ENCODE measurements at places on chromosomes 7 and 10. TPM values are rescaled to one million over a fixed set of nuclear protein-coding genes. Genes with fewer than 3 reads are reported as not detected.

Gene SRRM3
- 10.4 TPM for polyA plus RNA-seq

Gene MCM7
- polyA plus RNA-seq = 77.0 TPM

Gene JCAD
- polyA plus RNA-seq = 14.6 TPM

Gene UCMA
- not detected for polyA plus RNA-seq

Gene STEAP4
- 4.2 TPM for polyA plus RNA-seq

Gene PDE6C
- not detected for polyA plus RNA-seq

Gene BMI1
- polyA plus RNA-seq = 10.6 TPM

Gene EVX1
- 0.05 TPM for polyA plus RNA-seq

Gene GPC2
- 0.59 TPM for polyA plus RNA-seq

Gene CYP2C18
- polyA plus RNA-seq = 0.26 TPM

Gene LIPN
- polyA plus RNA-seq = not detected

Gene C10orf53
- not detected for polyA plus RNA-seq

All from pancreas (tissue), 10 donors.